ENCODE measurements at places on chromosomes 11 and 22.
A peak's percentile ranks its signal among the peaks of the same experiment; 100 is the strongest.

GRCh38 chr11:121018746-121019145 is 5.2 kb upstream of the TBCEL start:
- H3K4me3 ChIP-seq: no peak overlapping the region
- DNase-seq: no peak
- H3K4me1 ChIP-seq: no peaks in the 10 kb centered on the region

GRCh38 chr11:62603072-62603408 is 1.4 kb upstream of the MTA2 start:
- DNase-seq: no peak
- peak overlapping the region; percentile 72 for H3K4me3 ChIP-seq
- H3K27me3 ChIP-seq: no peaks in the 10 kb centered on the region
- H3K4me1 ChIP-seq: peaks cover 16% of the 10 kb centered on the region

DNA sequence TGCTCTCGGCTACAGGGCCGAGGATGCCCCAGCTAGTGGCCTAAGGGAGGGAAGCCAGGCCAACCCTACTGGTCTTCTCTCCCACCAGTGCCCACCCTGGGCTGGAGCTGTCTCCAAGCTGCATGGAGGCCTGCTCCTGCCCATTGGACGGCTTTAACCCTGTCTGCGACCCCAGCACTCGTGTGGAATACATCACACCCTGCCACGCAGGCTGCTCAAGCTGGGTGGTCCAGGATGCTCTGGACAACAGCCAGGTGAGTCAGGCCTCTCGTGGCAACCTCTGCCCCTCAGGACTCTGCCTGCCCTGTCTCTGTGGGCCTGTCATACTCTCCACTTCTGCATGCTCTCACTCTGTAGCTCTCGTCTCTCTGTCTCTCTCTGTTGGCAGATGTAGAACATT is 44.1 kb upstream of the TPBGL start:
- H3K4me3 ChIP-seq: no peak overlapping the region
- no peak overlapping the region for H3K27ac ChIP-seq
- DNase-seq: no peak
- peaks cover 6% of the 10 kb centered on the region for H3K4me1 ChIP-seq

GRCh38 chr11:66902486-66903177 is 45.8 kb downstream of the LRFN4 start:
- H3K4me1 ChIP-seq: peaks cover 14% of the 10 kb centered on the region
- no peak overlapping the region for H3K27ac ChIP-seq
- no peaks in the 10 kb centered on the region for H3K36me3 ChIP-seq
- no peaks in the 10 kb centered on the region for H3K27me3 ChIP-seq
- DNase-seq: no peak

- H3K36me3 ChIP-seq: no peaks in the 10 kb centered on the region
- no peaks in the 10 kb centered on the region for H3K4me1 ChIP-seq
- H3K27ac ChIP-seq: no peak overlapping the region
- H3K4me3 ChIP-seq: no peak overlapping the region
- H3K27me3 ChIP-seq: no peaks in the 10 kb centered on the region
- DNase-seq: no peak
Measured at GRCh38 chr22:35476341-35476740, 64.3 kb upstream of the RASD2 start.

- H3K4me1 ChIP-seq: no peaks in the 10 kb centered on the region
- DNase-seq: no peak
- no peak overlapping the region for H3K4me3 ChIP-seq
Measured at GRCh38 chr22:42062506-42063170, 8.0 kb downstream of the NAGA start.

- no peak for DNase-seq
- no peak overlapping the region for H3K4me3 ChIP-seq
- H3K4me1 ChIP-seq: no peaks in the 10 kb centered on the region
- H3K27me3 ChIP-seq: no peaks in the 10 kb centered on the region
- H3K36me3 ChIP-seq: no peaks in the 10 kb centered on the region
Measured at GRCh38 chr11:42772886-42773285, 538.9 kb upstream of the API5 start.

- no peak overlapping the region for H3K27ac ChIP-seq
- no peaks in the 10 kb centered on the region for H3K27me3 ChIP-seq
- peaks cover 72% of the 10 kb centered on the region for H3K36me3 ChIP-seq
- no peak for DNase-seq
Measured at GRCh38 chr22:41892721-41893120, 22.2 kb downstream of the SHISA8 start.

- no peaks in the 10 kb centered on the region for H3K4me1 ChIP-seq
- H3K27me3 ChIP-seq: no peaks in the 10 kb centered on the region
- DNase-seq: no peak
- no peak overlapping the region for H3K4me3 ChIP-seq
Measured at GRCh38 chr11:127103586-127104388, 103.2 kb upstream of the KIRREL3 start.

GRCh38 chr22:48334971-48335370 is 1492.7 kb downstream of the BRD1 start:
- no peak overlapping the region for H3K27ac ChIP-seq
- no peak overlapping the region for H3K4me3 ChIP-seq
- no peaks in the 10 kb centered on the region for H3K4me1 ChIP-seq

- H3K4me1 ChIP-seq: no peaks in the 10 kb centered on the region
- no peaks in the 10 kb centered on the region for H3K27me3 ChIP-seq
- H3K27ac ChIP-seq: no peak overlapping the region
- DNase-seq: no peak
- no peak overlapping the region for H3K4me3 ChIP-seq
Measured at GRCh38 chr11:68935516-68936357, 32.0 kb downstream of the IGHMBP2 start.

- H3K4me1 ChIP-seq: peaks cover 25% of the 10 kb centered on the region
- no peaks in the 10 kb centered on the region for H3K27me3 ChIP-seq
- no peaks in the 10 kb centered on the region for H3K36me3 ChIP-seq
- no peak overlapping the region for H3K27ac ChIP-seq
Measured at GRCh38 chr22:40002935-40003715, 8.4 kb downstream of the FAM83F start.

DNA sequence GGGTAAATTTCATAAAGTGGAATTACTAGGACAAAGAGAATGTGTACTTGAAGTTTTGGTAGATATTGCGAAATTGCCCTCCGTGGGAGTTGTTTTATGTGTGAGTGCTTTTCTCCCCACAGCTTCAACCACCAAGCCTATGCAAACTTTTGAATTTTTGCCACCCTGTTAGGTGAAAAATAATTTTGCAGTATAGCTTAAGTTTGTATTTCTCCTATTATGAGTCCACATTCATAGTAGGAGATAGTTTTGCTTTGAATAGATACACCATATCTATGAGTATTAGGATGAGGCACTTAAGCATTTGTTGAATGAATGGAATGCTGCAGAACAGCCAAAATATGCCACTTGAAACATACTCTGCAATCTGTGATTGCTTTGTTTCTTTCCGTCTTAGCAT is 43.6 kb downstream of the UVRAG start:
- peaks cover 2% of the 10 kb centered on the region for H3K4me1 ChIP-seq
- H3K27me3 ChIP-seq: no peaks in the 10 kb centered on the region
- H3K36me3 ChIP-seq: no peaks in the 10 kb centered on the region

- DNase-seq: no peak
- H3K4me1 ChIP-seq: peaks cover 15% of the 10 kb centered on the region
- H3K27me3 ChIP-seq: no peaks in the 10 kb centered on the region
Measured at GRCh38 chr22:32803738-32804435, 2.4 kb downstream of the TIMP3 start.

DNA sequence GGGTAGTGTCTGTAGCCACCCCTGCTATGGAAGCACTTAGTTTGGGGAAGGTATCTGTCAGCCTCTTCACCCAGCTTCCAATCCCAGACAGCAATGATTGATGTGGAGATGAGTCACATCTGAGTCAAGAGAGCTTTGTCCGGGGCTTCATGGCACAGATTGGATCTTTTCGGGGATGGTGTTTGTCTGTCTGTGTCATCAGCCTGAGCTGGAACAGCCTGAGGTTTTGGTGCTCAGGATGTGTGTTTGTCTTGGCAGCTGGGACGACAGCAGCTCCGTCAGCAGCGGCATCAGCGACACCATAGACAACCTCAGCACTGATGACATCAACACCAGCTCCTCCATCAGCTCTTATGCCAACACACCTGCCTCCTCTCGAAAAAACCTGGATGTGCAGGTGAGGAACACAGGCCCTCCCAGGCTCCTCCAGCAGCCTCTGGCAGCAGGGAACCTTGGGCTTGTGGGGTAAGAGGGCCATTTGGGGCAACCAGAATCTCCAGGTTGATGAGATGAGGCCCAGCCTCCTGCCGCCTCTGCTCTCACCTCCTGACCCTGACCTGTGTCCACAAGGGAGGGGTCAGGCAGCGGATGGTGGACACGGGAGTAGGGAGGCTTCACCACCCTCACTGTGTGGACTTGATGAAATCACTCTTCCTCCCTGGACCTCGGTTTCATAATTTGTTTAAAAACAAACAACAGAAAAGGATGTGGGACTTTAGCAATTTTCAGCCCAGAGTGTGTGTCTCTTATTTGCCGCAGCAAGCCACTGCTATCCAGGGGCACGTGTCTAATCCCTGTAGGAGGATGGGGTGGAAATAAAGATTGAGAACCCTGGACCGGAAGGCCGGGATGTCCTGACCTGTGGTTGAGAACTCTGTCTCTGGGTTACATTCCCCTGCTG is 124.3 kb downstream of the DBX1 start:
- DNase-seq: no peak
- peaks cover 50% of the 10 kb centered on the region for H3K4me1 ChIP-seq
- H3K4me3 ChIP-seq: no peak overlapping the region

DNA sequence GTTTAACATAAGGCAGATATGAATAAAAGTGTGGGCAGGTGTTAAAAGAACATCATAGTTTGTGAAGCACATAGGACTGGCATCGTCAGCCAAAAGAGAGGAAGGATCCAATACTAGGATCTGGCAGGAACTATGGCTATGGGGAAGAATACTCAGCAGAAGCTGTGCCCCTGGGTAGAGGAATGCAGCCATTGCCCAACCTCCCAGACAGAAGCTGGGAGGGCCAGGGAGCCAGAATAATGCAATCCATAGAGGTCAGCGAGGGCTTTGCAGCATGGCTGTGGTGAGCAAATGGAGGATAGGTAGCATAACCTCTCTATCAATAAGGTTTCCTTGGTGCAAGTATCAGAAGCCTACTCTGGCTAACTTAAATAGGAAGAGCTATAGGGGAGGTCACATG is 11.7 kb upstream of the CSTF3 start:
- no peaks in the 10 kb centered on the region for H3K4me1 ChIP-seq
- peak; percentile 61 for DNase-seq
- no peaks in the 10 kb centered on the region for H3K36me3 ChIP-seq

- no peak overlapping the region for H3K4me3 ChIP-seq
- H3K4me1 ChIP-seq: peaks cover 3% of the 10 kb centered on the region
- no peak overlapping the region for H3K27ac ChIP-seq
Measured at GRCh38 chr11:35615921-35616900, 2.0 kb upstream of the FJX1 start.

- no peak overlapping the region for H3K4me3 ChIP-seq
- peaks cover 30% of the 10 kb centered on the region for H3K4me1 ChIP-seq
- peak; percentile 86 for DNase-seq
- no peaks in the 10 kb centered on the region for H3K36me3 ChIP-seq
- no peaks in the 10 kb centered on the region for H3K27me3 ChIP-seq
- peak overlapping the region; percentile 95 for H3K27ac ChIP-seq
Measured at GRCh38 chr22:37195921-37196320, 7.9 kb upstream of the C1QTNF6 start.

DNA sequence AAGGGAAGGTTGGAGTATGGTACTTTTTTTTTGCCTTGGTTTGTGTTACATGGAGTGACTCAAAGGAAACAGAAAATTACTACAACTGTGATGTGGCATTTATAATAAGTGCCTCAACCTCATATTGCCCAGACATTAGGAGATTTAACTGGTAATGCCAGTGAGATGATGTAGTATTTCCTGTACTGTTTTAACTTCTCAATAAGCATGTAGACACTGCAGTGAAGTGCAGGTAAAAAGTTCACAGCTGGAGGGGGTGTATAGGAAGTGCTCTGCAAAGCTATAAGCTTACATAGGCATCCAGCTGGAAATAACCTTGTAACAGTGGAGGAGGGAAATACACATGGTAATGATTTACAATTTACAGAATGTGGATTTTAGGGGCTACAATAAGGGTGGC is 138.2 kb upstream of the MTMR2 start:
- H3K4me3 ChIP-seq: no peak overlapping the region
- H3K27ac ChIP-seq: no peak overlapping the region
- no peaks in the 10 kb centered on the region for H3K4me1 ChIP-seq
- H3K27me3 ChIP-seq: no peaks in the 10 kb centered on the region
- no peak for DNase-seq
- H3K36me3 ChIP-seq: no peaks in the 10 kb centered on the region

- H3K36me3 ChIP-seq: no peaks in the 10 kb centered on the region
- no peaks in the 10 kb centered on the region for H3K27me3 ChIP-seq
- no peak overlapping the region for H3K4me3 ChIP-seq
- H3K4me1 ChIP-seq: no peaks in the 10 kb centered on the region
- H3K27ac ChIP-seq: no peak overlapping the region
Measured at GRCh38 chr11:132080127-132080526, 709.7 kb downstream of the NTM start.

DNA sequence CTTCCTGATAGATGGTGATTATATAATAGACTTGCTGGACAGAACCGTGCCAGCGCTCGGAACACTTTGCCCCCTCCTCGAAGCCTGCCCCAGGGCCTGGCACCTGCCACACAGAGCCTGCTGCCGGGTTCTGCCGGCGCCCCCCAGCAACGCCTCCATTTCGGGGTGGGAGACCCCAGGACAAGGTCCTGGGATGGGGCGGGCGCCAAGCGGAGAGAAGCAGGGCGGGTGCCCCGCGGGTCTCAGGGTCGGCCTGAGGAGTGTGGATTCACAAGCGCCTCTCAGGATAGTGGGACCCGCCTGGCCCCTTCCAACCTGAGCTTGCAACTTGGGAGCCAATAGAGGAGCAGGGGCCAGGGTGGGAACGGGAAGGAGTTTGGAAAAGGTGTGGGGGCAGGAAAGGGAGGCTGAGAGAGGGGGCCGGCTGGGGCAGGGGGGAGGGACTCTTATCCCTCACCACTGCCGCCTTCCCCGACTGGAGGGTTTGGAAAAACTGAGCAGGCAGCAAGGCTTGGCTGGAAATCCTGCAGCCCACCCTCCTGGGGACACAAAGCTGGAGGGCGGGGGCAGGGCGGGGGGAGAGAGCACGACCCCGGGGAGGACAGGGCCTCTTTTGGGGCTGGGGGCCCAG is 3.3 kb upstream of the BCL9L start:
- no peaks in the 10 kb centered on the region for H3K4me1 ChIP-seq
- H3K36me3 ChIP-seq: no peaks in the 10 kb centered on the region
- no peaks in the 10 kb centered on the region for H3K27me3 ChIP-seq
- DNase-seq: peak; percentile 64
- H3K4me3 ChIP-seq: peak overlapping the region; percentile 90

All from trophoblast cell (in vitro differentiated cells and primary cell).